ENCODE measurements at places on chromosomes 3 and 15. TPM values are rescaled to one million over a fixed set of nuclear protein-coding genes. Genes with fewer than 3 reads are reported as not detected.

GRCh38 chr3:123486460-123486859 lies 37.6 kb upstream of the ADCY5 start:
- DNase-seq: no peak

TRIM71 gene
- polyA plus RNA-seq: 6.9 TPM

- DNase-seq: peak; percentile 40
These were observed 36.2 kb upstream of the ACTL6A start for GRCh38 chr3:179526482-179526881.

GRCh38 chr3:171939578-171939977 lies 96.4 kb downstream of the TMEM212 start:
- no peak for DNase-seq

KBTBD12 gene
- 1.2 TPM for polyA plus RNA-seq

COL6A6 gene
- polyA plus RNA-seq: 50.7 TPM

TMEM207 gene
- 0.14 TPM for polyA plus RNA-seq

- DNase-seq: no peak
These were observed 32.5 kb upstream of the THSD4 start for GRCh38 chr15:71082803-71083202.

DNA sequence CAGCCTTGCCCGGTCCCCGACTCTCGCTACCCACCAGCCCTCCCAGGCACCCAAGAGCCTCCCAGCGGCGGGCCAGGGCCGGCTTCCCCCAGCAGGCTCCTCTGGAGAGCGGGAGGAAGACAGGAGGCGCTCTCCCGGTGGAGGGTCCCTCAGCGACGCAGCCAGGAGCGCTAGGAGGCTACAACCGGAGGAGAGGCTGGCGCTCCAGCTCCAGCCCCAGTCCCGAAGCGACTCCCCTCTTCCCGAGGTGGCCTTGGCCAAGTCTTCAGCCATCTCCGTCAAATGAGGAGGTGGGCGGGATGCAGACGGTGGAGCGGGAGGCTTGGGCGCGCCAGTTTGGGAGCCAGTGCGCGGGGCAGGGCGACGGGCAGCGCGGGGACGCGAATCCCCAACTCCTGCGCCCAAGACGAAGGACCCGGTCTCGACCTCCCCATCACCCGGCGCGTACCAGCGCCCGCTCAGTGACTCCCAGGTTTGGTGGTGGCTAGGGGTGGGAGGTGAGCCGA lies 722 bp downstream of the CHRNA3 start:
- no peak for DNase-seq

GOLGA8O gene
- polyA plus RNA-seq: 0.71 TPM

All from left lung (tissue), 14 donors.